ENCODE measurements at places on chromosomes 11 and 22. TPM values are rescaled to one million over a fixed set of nuclear protein-coding genes. Genes with fewer than 3 reads are reported as not detected.
A peak's percentile ranks its signal among the peaks of the same experiment; 100 is the strongest.

- no peaks in the 10 kb centered on the region for H3K36me3 ChIP-seq
- H3K4me1 ChIP-seq: no peaks in the 10 kb centered on the region
- no peak for DNase-seq
- H3K27me3 ChIP-seq: peaks cover 3% of the 10 kb centered on the region
- no peak overlapping the region for H3K4me3 ChIP-seq
These were observed 40.3 kb upstream of the DMC1 start for GRCh38 chr22:38610234-38610633.

- H3K4me3 ChIP-seq: no peak overlapping the region
- no peaks in the 10 kb centered on the region for H3K36me3 ChIP-seq
- no peaks in the 10 kb centered on the region for H3K27me3 ChIP-seq
- no peaks in the 10 kb centered on the region for H3K4me1 ChIP-seq
- no peak overlapping the region for H3K27ac ChIP-seq
- no peak for DNase-seq
These were observed 60.4 kb downstream of the RPS6KA4 start for GRCh38 chr11:64419257-64419790.

- H3K4me1 ChIP-seq: no peaks in the 10 kb centered on the region
- H3K27ac ChIP-seq: no peak overlapping the region
- H3K27me3 ChIP-seq: no peaks in the 10 kb centered on the region
These were observed 22.7 kb downstream of the NAV2 start for GRCh38 chr11:19735157-19735908.

- H3K4me3 ChIP-seq: no peak overlapping the region
- no peaks in the 10 kb centered on the region for H3K36me3 ChIP-seq
- peaks cover 9% of the 10 kb centered on the region for H3K4me1 ChIP-seq
- H3K27me3 ChIP-seq: no peaks in the 10 kb centered on the region
These were observed 3.4 kb upstream of the TAB1 start for GRCh38 chr22:39395936-39396796.

DNA sequence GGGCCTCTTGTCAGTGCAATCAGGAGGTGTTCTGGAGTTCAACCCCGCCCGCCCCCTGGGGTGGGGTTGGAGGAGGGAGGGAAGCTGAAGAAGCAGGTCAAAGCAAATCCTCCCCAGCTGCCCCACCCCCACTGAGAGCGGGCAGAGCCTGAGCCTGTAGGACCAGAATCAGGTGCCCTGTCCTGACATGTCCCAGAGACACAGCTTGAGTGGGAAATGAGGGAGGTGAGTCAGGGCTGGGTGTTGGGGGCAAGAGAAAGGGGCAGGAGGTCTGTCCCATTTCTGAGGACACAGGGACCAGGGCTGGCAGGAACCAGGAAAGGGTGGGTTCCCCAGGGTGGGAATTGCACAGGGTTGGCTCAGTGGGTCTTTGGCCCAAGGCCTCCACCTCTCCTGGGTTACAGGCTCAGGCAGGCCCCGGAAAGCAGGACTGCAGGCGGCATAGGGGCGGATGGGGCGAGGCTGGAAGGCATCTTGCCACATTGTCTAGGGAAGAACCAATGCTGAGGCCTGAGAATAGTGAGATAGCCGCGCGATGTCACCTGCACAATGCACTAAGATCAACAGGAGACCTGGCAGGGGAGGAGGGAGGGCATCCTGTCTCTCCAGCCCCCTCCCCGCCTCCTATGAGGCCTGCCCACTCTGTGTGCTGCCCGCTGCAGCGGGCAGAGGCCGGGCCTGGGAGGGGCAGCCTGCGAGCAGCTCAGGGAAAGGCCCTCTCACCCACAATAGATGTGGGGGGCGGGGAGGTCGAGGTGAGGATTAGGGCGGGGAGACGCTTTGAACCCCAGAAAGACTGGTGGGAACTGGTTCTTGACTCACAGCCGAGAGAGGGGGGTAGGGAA lies 32.4 kb downstream of the NECTIN1 start:
- no peaks in the 10 kb centered on the region for H3K27me3 ChIP-seq
- no peaks in the 10 kb centered on the region for H3K4me1 ChIP-seq
- DNase-seq: no peak
- H3K27ac ChIP-seq: no peak overlapping the region
- H3K4me3 ChIP-seq: no peak overlapping the region

DNA sequence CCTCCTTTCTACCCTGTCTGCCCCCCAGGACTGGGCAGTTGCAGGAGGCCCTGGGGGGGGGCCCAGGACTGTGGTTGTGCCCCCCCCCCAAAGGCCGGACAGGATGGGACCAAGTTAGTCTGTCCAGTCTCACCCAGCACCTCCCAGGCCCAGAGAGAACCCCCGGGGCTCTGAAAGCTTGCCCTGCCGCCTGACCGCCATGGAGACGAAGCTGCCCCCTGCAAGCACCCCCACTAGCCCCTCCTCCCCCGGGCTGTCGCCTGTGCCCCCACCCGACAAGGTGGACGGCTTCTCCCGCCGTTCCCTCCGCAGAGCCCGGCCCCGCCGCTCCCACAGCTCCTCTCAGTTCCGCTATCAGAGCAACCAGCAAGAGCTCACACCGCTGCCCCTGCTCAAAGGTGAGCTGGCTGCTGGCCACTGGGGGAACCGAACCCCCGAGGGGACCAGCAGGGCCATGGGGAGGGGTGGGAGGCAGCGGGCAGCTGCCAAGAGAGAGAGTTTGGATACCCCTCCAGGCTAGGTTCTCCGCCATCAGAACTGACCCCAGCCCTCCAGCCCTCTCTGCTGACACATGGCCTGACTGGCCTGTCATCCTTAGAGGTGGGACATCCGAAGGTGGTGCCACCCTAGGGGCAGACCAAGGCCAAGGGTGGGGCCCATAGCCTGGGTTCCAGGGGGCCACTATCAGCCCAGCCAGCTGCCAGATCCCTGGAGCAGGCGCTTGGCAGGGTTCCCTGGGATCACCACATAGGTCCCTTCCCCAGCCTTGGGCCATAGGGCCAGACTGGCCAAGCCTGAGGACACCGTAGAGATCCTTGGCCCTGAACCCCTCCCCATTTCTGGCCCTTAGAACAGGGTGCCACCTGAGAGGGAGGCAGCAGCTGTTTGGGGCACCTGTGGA lies 1.3 kb downstream of the PPP2R5B start:
- no peak for DNase-seq
- no peaks in the 10 kb centered on the region for H3K36me3 ChIP-seq
- H3K27ac ChIP-seq: no peak overlapping the region
- H3K27me3 ChIP-seq: no peaks in the 10 kb centered on the region
- H3K4me3 ChIP-seq: no peak overlapping the region
- H3K4me1 ChIP-seq: peaks cover 15% of the 10 kb centered on the region

- no peak overlapping the region for H3K27ac ChIP-seq
- no peaks in the 10 kb centered on the region for H3K4me1 ChIP-seq
- no peak overlapping the region for H3K4me3 ChIP-seq
These were observed 57.9 kb downstream of the RAB38 start for GRCh38 chr11:88117281-88117858.

GRCh38 chr11:96139691-96140090 lies 203.3 kb downstream of the MAML2 start:
- DNase-seq: no peak
- H3K27ac ChIP-seq: peak overlapping the region; percentile 5
- H3K36me3 ChIP-seq: no peaks in the 10 kb centered on the region
- H3K4me1 ChIP-seq: peaks cover 60% of the 10 kb centered on the region
- H3K4me3 ChIP-seq: no peak overlapping the region

Gene CRACR2B
- polyA plus RNA-seq: not detected

All from naive thymus-derived CD4-positive, alpha-beta T cell (primary cell).